ENCODE measurements at places on chromosomes 16 and 17. TPM values are rescaled to one million over a fixed set of nuclear protein-coding genes. Genes with fewer than 3 reads are reported as not detected.

Gene OR2C1
- total RNA-seq: not detected

Gene P2RX5
- total RNA-seq: 1.2 TPM

Gene RNF40
- total RNA-seq: 115 TPM

Gene DPEP2
- total RNA-seq: 0.23 TPM

Gene EXOC3L1
- 12.0 TPM for total RNA-seq

All from glomerular endothelial cell (primary cell).